ENCODE measurements at places on chromosomes 4 and X. TPM values are rescaled to one million over a fixed set of nuclear protein-coding genes. Genes with fewer than 3 reads are reported as not detected.

The ARSJ gene
- 2.3 TPM for total RNA-seq

The CTAG2 gene
- total RNA-seq, result not detected

The PPID gene
- total RNA-seq, result 12.0 TPM

The VCX gene
- total RNA-seq, result not detected

The NELFA gene
- total RNA-seq, result 33.0 TPM

GRCh38 chr4:1328267-1329155 lies 18.5 kb upstream of the UVSSA start:
- no peak for DNase-seq

DNA sequence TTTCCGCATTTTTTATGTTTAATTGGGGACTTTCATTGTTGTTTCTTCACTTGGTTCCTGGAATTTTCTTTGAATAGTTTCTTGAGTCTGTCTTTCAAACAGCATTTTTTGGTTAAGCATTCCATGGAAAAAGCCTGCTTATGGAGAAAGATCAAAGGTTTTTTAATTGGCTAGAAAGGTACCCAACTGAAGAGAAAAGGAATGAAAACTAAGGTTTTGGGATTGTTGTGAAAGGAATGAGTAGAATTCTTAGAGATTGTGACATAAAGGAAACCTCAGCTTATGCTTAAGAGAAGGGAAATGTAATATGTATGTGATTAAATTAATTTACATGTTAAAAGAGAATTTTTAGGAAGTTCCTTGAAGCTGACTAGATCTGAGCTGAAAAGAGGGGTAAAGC lies 82.8 kb downstream of the CCKAR start:
- no peak for DNase-seq

DNA sequence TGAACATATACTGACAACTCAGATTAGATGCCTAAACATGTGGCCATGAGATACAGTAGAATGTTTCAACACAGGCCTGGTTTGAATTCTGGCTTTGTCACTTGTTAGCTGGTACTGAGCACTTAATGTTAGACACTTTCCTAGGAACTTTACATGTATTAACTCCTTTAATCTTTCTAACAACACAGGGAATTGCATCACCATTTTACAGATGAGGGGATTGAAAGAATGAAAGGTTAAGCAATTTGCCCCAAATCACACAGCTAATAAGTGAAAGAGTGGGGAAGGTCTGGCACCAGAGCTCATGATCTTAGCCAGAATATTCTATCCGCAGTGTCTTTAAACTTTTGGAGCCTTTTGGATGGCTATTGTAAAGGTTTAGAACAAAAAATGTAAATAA lies 95.9 kb downstream of the NYX start:
- DNase-seq, result no peak
